Activated CD8-positive, alpha-beta memory T cell treated with anti-CD3 and anti-CD28 coated beads, Interleukin-2, amount 10 ng/mL, durations not matched to agents 7 days and 5 days (primary cell): ENCODE measurements at places on chromosomes 2 and 18. TPM values are rescaled to one million over a fixed set of nuclear protein-coding genes. Genes with fewer than 3 reads are reported as not detected.

GRCh38 chr2:183072177-183072576 is 6.4 kb upstream of the DUSP19 start:
- H3K27me3 ChIP-seq: peaks cover 2% of the 10 kb centered on the region
- no peaks in the 10 kb centered on the region for H3K36me3 ChIP-seq
- no peak overlapping the region for H3K27ac ChIP-seq
- DNase-seq: no peak
- H3K4me3 ChIP-seq: no peak overlapping the region
- H3K4me1 ChIP-seq: no peaks in the 10 kb centered on the region

The IL1A gene
- 3.1 TPM for total RNA-seq

The GPAT2 gene
- total RNA-seq: 19.6 TPM

The CD302 gene
- 0.16 TPM for total RNA-seq

The RNF152 gene
- total RNA-seq: 0.09 TPM
